T-helper 1 cell (primary cell): ENCODE measurements at places on chromosomes 2 and 18.

DNA sequence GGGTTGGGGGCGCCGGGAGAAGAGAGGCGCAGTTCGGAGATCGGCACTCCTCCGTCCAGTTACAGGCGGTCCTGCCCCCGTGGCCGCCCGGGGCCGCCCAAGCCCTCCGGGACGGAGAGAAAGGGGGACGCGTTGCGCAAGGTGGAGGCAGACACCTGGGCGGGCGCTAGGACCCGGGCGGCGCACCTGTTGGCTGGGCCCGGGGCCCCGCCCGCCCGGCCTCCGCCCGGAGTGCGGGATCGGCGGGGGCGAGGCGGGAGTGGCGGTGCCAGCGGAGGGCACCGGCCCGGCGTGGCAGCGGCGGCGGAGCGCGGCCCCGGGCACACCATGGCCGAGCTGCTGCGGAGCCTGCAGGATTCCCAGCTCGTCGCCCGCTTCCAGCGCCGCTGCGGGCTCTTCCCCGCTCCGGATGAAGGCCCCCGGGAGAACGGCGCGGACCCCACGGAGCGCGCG, at the start of gene SGPP2:
Gene SGPP2 (plus strand): TSS at position 268 of the 453 bp plus-strand sequence. CDS start 60 bp downstream, at position 328.
- no peak for DNase-seq

- no peak for DNase-seq
Measured at GRCh38 chr2:54348646-54349045, 92.6 kb upstream of the TSPYL6 start.

DNA sequence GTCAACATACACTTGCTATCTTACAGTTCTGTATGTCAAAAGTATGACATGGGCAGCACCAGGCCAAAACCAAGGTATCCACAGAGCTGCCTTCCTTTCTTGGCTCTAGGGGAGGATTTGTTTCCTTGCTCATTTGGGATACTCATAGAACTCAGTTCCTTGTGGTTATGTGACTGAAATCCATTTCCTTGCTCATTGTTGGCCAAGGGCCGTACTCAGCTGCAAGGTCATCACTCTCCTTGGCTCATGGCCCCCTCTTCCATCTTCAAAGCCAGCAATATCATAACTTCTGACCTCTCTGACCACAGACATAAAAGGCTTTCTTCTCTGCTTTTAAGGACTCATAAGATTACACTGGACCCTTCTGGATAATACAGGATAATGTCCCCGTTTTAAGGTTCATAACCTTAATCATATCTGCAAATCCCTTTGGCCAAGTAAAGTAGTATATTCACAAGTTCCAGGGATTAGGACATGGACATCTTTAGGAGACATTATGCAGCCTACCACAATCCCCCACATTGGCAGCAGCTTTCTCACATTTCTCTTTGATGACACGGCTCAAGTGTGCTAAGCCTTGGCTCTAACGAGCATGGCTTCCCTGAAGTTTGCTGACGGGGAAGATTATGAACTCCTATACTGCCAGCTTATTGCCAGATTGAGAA, 20.9 kb downstream of the TMEM237 start:
- no peak for DNase-seq

GRCh38 chr2:130370490-130370889, 14.6 kb downstream of the PTPN18 start:
- peak; percentile 31 for DNase-seq

DNA sequence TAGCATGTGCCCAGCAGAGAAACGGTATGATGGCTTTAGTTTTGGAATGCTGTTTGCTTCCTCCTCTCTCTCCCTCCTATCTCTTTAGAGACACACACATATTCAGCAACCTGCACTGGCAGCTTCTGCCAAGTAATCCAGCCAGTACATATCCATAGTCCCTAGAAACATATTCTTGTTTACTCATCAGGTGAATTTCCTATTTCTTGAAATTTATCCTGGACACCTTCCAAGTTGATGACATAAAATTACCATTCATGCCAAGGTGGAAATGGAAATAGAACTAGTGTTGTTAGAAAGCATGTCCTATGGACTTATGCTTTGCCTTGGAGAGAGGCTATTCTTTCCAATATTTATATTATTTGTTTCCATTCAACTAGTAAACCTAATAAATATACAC, 50.9 kb upstream of the RGPD4 start:
- no peak for DNase-seq

DNA sequence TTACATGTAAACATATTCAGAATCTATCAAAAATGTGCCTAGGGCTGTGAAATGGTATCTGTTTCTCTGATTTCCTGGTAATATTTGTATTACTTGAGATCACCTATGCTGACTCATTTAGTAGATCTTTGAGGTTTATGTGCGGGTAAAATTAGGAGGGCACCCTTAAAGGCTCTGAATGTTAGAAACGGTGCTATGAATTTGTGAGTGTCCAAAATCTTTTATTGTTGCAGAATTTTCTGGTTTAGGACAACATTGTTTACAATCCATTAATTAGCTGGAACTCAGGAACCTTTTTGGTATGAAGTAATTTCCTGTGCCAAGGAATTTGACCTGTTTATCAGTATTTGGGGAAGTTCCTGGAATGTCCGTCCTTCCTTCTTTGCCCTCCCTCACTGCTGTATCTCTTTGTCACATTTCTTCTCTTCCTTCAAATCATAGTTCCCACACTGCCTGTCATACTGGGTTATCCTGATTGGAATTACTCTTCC, 130.5 kb downstream of the TANC1 start:
- DNase-seq: peak; percentile 25

DNA sequence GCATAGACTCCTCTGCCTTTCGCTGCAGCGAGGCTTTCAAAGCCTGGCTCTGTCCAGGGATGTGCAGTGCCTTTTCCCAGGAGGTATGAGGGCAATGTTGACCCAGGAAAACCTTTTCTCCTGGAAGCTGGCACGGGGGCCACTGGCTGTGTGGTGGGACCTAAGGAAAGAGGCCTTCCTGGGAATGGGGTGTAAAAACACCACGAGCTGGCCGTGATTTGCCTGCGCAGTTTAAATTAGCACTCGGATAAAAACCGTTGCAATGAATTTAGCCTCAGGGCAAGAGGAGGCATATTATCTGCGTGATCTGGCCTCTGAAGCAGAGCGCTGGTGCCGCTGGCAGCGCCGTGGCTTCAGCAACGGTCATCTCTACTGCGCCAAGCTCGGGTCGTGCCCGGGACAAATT, 3.0 kb downstream of the OSR1 start:
- no peak for DNase-seq

- DNase-seq: no peak
Measured at GRCh38 chr2:219437690-219438206, 3.1 kb downstream of the SPEG start.

GRCh38 chr2:111708476-111709180, 175.4 kb downstream of the ANAPC1 start:
- no peak for DNase-seq

DNA sequence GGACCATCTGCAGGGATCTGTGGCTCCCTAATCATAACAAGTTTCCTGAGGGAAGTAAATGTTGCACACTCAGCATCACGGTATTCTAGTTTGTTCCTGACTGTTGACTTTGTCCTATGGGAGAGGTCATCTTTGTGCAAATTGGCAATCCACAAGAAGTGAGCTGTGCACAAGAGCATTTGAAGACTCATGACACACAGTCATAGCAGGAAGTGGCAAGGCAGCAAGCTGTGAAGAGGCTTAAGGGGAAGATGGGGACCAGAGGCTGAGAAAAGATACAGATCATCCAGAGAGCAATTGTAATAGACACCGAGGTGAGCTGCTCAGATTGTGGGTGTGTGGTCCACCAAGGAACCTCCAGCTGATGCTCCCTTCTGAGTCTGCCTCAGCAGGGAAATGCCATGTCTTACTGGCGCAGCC, 2.7 kb downstream of the TNP1 start:
- DNase-seq: no peak

GRCh38 chr2:60025496-60025895, 528.0 kb downstream of the BCL11A start:
- no peak for DNase-seq

- no peak for DNase-seq
Measured at GRCh38 chr2:240865391-240865790, 3.2 kb upstream of the AGXT start.

- DNase-seq: no peak
Measured at GRCh38 chr2:30753630-30754029, 53.6 kb downstream of the CAPN13 start.

DNA sequence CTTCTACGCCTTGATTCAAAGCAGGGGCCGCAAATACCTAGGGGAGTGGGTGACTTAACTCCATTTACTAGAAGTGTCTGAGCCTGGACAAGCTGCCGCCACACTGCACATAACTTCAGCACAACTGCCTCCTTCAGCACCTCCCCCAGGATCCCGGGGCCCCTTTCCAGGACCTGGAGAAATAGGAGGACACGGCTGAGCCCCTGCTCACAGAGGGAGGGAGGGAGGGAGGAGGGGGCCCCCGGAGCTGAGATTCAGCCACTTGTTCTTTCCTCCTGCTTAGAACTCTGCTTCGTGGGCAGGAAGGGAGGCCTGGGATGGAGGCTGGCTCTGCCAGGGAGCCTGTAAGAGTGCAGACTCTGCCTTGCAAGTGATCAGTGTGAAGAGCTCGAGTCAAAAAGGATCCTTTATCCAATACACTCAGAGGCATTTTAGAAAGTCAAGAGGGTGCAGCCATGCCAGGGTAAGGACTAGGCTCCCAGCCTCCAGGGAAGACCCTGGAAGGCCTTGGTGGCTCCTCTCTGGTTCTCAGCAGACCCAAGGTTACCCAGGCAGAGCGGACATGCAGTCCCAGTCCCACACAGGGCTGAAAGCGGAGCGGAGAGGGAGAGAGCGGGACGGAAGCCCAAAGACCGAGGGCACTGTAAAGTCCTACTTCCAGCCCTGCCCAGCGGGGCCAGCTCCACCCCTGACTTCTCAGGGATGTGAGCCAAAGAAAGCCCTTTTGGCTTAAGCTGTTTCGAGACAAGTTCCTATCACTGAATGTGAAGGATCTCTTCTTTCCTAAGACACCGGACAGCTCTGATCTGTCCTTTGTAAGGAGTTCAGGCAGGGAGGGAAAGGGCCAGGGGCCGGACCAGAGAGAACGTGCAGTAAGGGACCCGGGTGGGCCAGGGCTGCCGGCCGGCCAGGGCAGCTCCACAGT, 8.6 kb upstream of the ARMC9 start:
- no peak for DNase-seq

DNA sequence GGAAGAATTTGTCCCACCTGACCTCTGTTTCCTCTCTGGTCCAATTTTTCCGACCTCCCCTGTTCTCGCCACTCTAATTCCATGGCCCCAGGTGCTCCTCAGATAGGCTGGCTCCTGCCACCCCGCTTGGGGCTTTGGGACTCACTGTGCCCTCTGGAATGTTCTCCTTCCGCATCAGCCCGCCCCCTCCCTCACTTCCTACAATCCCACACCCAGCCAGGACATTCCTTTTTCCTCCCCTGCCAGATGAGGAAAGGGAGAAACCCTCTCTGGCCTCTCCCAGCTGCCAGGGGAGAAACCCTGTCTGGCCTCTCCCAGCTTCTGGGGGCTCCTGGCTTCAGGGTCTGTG, 3.1 kb upstream of the OR6B2 start:
- DNase-seq: no peak

DNA sequence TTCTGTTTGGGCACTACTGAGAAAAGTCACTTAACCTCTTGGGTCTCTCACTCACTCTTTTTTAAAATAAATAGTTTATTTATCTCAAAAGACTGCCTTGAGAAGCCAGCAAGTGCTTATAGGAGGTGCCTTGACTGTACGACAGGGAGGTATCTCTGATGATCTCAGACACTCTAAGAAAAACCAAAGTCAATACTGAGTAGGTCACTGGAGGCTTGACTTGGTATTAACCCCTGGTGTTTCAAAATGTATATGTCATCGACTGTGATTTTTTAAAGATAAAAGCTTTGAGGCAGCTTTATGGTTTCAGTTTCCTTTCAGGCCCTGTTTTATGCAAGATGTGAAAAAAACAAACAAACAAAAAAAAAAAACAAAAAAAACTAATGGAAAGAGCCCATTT, 33.7 kb downstream of the MREG start:
- no peak for DNase-seq

DNA sequence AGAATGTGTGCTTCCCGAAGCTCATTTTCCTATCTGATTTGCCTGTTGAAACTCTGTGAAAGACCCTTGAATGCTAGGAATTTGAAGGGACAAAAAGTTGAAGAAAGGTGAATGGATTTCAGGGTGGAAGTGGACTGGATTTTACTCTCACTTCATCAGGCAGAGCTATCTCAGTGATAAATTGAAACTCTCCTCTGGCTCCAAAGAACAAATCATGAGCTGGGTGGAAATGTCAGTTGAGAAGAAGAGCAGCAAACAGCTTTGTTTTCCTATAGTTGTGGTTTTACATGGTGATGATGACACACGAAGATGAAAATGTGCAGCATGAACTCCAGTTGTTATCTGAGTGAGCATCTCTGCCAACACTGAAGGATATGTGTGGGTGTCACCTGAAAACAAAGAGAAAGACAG, 34.4 kb downstream of the CD28 start:
- peak; percentile 20 for DNase-seq

- no peak for DNase-seq
Measured at GRCh38 chr2:176147210-176147799, 4.0 kb upstream of the HOXD4 start.

DNA sequence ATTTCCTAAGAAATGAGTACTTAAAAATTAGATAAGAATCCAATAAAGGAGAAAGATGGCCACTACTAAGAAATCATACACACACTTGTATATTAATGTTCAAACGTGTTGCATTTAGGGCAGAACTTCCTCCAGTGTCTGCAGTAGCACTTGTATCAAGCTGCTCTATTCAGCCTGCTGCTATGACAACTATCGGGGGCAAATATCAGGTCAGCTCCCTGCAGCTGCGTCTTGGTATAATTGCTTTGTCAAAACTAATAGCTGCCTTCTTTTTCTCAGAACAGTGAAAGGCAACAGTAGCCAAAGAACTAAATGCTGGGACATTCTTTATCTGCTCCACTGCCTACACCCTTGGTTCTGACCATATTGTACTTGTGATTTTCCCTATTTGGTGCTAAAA, 300.7 kb downstream of the NOL4 start:
- DNase-seq: no peak

DNA sequence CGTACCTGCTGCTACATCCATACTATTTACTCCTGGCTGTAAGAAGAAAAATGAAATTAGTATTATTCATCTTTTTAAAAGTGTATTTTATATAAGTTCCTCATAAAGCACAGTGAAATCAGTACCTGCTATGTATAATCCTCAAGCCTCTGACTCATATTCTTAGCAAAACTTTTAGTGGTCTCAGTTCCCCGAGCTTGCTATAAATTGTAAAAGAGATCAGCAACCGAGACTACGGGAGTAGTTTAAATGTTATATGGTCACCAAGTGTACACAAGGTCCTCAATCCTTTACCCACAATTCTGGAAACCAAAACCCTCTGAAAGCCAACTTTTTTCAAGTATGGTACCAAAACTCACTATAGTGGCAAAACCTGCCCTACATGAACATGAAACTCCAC, 24.2 kb downstream of the PRPF40A start:
- peak; percentile 46 for DNase-seq

- no peak for DNase-seq
Measured at GRCh38 chr18:58117786-58118403, 73.9 kb downstream of the NEDD4L start.

DNA sequence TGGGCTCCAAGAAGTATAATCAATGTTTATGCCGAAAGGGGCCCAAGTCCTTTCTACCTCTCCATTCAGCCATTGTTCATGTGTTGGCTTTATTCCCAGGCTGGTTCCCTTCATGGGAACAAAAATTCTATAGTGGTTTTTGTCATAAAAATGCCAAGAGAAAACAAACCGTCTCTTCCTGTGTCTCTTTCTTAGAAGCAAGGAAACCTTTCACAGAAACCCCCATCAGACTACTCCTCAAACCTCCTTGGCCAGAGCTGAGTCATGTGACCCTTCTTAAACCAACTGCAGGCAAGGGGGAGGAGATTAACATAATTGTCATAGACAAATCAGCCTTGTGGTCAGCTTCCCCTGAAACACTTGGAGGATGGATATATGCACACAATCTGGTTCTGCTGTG, 75.1 kb upstream of the TANK start:
- peak; percentile 75 for DNase-seq

GRCh38 chr2:197297266-197297665, 13.3 kb downstream of the ANKRD44 start:
- DNase-seq: no peak
